ENCODE measurements at places on chromosomes 3 and 15.

DNA sequence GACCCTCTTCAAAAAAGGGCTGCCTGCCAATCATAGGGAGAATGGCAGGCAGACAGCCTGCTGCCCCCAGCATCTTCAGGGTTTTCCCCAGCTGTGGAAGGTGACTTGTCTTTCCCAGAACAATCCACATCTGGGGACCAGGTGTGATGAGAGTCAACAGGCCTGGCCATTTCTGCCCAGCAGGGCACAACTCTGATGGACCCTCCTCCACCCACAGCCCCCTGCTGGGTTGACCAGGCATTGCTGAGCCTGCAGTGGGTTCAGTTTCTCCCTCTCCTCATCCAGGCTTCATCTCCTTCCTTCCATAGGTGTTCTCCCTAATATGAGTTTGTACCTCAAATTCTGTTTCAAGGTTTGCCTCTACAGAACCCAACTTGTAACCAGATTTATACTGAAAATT, 111.0 kb downstream of the MINAR1 start:
- no peak for DNase-seq

GRCh38 chr3:174276826-174277225, 582.3 kb upstream of the NAALADL2 start:
- no peak for DNase-seq

GRCh38 chr15:76941636-76942035, 10.1 kb downstream of the RCN2 start:
- DNase-seq: no peak

- peak; percentile 29 for DNase-seq
Measured at GRCh38 chr3:17846466-17846865, 104.0 kb upstream of the TBC1D5 start.

GRCh38 chr3:66675366-66675765, 174.5 kb upstream of the LRIG1 start:
- no peak for DNase-seq

- peak; percentile 11 for DNase-seq
Measured at GRCh38 chr15:61112231-61112630, 116.9 kb downstream of the RORA start.

GRCh38 chr3:172163320-172163719, 123.9 kb downstream of the FNDC3B start:
- DNase-seq: no peak

- peak; percentile 14 for DNase-seq
Measured at GRCh38 chr3:12476238-12476897, 7.9 kb upstream of the TSEN2 start.

- no peak for DNase-seq
Measured at GRCh38 chr3:149848238-149848637, 35.2 kb downstream of the RNF13 start.

DNA sequence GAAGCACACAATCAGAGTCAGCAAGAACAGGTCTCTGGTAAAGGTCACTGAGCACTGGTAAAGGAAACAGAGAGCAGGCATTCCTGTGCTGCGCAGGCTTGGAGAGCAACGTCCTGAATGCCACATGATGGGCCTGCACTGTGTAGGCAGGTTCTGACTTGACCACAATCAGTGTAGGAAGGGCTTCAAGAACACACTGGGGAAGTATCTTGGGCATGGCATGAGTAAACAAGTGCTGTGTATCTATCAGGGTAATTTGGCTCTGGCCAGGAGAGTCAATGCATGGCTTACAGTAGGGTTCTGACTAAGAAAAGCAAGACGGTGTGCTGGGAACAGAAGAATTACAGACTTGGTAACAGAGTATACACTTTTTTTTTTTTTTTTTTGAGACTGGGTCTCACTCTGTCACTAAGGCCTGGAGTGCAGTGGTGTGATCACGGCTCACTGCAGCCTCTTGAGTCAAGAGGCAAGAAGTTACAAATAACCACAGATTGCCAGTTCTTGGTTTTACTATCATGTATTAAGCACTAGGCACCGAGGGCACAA, 30.6 kb downstream of the TBC1D2B start:
- DNase-seq: no peak

GRCh38 chr15:36584511-36584910, 5.1 kb downstream of the CDIN1 start:
- no peak for DNase-seq

GRCh38 chr15:57124036-57124435, 205.6 kb downstream of the TCF12 start:
- no peak for DNase-seq

DNA sequence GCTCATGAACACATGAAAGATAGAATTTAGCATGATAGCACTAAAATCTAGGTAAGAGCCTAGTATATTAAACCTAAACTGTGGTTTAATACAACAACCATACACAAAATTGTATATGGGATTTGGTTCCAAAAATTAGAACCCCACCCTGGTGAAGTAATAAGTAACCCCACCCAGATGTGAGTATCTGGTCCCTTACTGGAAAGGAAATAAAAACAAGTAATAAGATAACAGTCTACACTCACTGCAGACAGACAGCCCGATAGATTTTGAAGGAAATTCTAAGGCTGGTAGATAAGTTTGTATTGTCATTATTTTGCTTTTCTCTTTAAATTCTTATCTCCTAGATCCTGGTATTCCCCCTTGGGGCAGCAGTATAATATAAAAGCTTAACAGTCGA, 184.9 kb downstream of the ZBTB20 start:
- DNase-seq: no peak

GRCh38 chr3:139586420-139587017, 47.0 kb upstream of the RBP1 start:
- DNase-seq: no peak

DNA sequence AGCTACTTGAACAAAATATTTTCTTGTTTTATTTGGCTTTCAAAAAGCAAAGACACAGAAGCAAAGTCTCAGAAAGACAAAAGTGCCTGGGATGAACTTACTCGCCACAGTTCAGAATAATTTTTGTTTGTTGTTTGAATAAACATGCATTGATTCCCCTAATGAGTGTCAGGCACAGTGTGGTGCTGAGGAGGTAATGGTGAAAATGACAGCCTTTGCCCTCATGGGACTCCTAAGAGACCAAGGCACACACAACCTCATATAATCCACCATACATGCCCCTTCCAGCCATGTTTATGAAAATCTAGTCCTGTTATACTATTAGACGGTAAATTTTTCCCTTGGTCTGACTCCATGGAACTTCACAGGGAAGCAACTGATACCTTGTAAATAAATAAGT, 2.5 kb downstream of the GOLIM4 start:
- no peak for DNase-seq

GRCh38 chr3:14363991-14364390, 38.4 kb upstream of the SLC6A6 start:
- no peak for DNase-seq

DNA sequence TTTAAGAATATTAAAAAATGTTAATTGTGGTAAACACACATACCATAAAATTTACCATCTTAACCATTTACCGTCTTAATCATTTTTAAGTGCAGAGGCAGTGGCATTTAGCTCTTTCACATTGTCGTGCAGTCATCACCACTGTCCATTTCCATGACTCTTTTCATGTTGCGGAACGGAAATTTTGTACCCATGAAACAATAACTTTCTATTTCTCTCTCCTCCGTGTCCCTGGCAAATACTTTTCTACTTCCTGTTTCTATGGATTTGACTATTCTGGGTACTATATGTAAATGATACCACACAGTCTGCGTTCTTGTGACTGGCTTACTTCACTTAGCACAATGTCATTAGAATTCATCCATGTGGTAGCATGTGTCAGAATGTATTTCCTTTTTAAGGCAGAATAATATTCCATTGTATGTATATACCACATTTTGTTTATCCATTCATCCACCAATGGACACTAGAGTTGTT, 27.9 kb downstream of the AKAP13 start:
- DNase-seq: no peak

DNA sequence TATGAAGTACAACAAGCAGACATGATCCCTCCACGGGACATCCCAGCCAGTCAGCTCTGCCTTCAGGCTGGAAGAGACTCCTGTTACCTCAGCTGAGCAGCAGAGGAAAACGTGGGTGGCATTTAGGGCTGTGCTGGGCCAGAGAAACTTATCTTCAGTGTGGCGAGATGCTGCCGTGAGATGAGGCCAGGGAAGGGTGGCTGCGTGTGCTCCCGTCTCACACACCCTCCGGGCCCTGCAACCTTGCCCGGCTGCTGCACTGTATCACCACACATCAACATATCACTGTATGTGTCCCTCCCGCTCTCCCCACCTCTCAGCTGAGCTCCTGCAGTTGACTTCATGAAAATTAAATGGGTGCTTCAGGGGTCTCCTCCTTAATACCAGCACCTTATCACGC, 23.4 kb downstream of the BMF start:
- DNase-seq: no peak

- peak; percentile 83 for DNase-seq
Measured at GRCh38 chr3:51559411-51559888, 20.9 kb downstream of the RAD54L2 start.

GRCh38 chr15:57335293-57335715, 41.0 kb upstream of the CGNL1 start:
- no peak for DNase-seq

DNA sequence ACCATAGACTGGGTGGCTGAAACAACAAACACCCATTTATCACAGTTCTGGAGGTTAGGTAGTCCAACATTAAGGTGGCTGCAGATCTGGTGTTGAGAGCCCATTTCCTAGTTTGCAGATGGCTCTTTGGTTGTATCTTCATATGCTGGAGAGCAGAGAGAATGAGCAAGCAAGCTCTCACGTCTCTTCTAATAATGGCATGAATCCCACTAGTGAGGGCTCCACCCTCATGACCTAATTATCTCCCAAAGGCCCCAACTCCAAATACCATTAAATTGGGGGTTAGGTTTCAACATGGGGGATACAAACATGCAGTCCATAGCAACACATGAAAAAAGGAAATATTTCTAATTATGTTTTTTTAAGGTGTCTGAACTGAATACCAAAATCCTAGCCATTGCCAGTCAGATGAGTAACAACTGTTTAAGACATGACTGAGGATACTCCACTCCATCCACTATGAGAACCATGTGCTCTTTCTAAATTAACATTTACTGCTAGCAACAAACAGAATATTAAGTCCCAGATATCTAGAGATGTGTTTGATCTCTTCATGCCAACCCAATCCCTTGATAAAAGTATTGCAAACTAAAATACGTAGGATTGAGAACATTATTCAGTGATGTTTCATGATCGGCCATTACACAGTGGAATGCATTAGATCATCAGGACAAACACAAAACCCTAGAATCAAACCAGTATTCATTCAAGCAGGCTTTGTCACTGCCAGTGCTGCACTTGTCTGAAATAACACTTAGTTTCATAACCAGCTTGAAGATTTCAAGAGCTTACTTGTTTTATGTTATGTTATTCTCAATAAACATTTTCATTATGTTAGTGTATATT, 340.3 kb downstream of the SLC9A9 start:
- no peak for DNase-seq

DNA sequence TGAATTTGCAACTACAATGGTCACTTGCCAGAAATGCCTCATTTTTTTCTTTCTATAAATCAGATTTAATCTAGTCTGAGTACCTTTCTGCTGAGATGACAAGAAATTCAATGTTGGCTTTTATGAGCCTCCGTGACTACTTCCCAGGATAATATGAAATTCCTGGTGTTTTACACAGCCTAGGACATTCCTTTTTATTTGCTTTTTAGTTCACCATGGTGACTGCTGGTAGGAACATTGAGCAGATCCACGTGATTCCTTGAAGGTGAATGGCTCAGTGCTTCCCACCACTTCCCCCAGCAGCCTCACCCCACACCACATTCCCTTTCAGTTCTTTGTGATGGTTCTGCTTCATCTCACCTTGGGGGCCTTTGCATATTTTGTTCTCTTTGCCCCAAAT, 4.3 kb upstream of the NPTN start:
- DNase-seq: no peak

- DNase-seq: no peak
Measured at GRCh38 chr3:168794427-168794826, 698.7 kb upstream of the GOLIM4 start.

DNA sequence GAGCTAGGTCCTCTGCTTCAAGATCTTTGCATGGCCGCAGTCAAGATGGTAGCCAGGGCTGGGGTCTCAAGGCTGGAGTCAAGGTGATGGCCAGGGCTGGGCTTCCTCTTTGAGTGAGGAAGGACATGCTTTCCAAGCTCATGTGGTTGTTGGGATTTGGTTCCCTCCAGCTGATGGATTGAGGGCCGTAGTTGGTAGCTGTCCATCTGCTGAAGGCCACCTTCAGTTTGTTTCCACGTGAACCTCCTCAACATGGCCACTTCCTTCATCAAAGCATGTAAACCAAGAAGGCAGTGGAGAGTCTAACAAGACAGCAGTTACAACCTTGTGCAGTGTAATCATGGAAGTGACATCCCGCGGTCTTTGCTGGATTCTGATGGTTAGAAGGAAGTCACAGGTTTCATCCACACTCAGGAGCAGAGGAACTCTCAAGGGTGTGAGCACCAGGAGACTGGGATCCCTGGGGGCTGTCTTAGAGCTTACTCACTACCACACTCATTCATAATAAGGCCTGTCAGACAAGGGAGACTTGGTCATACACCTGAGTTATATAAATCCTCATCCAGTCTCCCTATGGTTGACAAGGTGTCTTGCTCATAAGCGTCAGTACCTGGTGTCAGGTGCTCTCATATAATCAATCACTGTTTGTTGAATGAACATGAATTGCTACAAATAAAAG, 42.1 kb downstream of the ABHD5 start:
- no peak for DNase-seq
